COR-L47 (cell line): ENCODE measurements at places on chromosomes 3 and 15.

DNA sequence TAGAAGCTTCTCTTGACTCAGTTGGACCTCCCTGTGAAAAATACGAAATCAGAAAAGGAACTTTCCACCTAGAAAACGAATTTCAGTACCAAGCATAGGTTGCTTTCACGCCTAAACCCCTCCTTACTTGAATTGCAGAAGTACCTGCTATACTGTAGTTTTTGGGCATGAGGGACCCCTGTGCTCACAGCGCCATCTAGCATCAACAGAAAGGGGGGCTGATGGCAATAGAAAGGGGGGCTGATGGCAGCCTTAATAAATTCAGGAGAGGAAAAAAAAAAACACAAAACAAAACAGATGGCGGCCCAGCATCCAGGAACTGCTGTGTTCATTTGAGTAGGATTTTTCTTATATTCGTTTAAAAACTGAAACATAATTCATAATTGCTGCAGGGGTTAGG, 96.7 kb downstream of the NPAP1 start:
- no peak for DNase-seq

DNA sequence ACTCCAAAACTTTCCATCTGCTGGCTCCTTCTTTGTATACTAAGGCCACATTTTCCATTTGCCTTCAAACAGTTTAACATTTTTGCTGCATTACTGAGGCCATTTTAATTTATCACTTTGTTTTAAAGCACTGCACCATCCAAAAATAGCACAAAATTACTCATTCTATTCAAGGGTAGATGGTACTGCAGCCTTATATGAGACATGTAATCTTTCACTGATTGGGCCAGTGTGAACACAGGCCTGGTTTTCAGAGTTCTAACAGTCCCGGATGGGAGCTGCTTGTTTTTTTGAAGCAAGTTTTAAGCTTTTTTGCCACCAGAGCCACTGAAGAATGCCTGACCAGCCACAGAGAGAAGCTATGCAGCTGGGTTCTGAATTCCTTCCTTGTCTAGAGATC, 172.3 kb upstream of the TSC22D2 start:
- no peak for DNase-seq

DNA sequence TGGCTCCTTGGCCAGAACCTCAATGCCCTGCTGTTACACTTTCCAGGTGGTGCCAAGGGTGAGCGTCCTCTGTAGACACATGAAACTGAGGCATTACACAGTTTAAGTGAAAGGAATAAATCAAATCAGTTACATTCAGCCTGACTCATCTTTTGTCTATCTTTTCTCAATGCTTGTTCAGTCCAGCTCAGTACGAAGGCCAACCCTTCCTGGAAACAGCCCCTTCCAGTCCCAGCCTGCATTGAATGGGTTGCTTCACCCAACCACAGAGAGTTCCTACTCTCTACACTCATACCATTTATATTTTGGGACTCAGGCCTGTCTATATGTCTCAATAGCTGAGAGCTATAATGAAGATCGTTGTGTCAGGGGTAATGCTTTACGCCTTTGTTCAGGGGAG, 363.6 kb downstream of the RORA start:
- no peak for DNase-seq

GRCh38 chr15:28099555-28100140, 533 bp upstream of the OCA2 start:
- DNase-seq = no peak

DNA sequence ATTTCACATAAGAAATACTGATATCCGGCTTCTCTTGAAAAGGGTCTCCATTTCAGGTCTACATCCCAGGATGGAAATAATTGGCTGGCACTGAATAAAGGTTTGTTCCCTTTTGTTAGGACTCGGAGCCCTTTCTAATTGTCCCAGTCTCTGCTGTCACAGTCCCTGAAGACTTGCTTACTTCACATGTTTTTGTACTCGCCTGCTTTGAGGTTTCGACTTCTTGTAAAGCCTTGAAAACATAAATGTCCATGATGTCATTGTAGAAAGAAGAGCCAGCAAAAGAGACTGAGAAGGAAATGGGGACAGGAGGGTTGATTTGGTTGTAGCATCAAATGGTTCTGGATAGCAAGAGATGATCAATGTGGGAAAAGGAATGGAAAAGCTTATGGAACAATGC, 963.4 kb upstream of the SEMA6D start:
- DNase-seq = no peak

DNA sequence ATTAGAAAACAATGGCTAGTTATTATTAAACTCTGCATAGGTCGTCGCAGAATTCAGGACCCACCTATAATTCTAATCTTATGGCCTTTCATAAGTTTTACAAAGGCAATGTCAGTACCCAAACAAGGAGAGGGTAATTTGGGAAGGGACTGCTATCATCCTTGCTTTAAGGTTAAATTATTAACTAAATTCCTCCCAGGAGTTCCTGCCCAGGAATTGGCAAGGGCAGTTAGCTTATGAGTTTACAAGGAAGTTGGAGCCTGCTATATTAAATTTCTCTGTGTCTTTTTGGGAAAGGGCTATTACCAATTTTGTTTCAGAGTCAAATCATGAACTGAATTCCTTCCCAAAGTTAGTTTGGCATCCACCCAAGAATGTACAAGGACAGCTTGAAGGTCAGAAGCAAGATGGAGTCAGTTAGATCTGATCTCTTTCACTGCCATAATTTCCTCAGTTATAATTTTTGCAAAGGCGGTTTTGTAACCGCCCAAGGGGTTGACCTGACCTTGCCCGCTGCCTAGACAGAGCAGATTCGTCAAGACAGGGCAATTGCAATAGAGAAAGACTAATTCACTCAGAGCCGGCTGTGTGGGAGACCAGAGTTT, 45.3 kb upstream of the LHFPL4 start:
- no peak for DNase-seq

- no peak for DNase-seq
These were observed 78.5 kb upstream of the SMAD3 start for GRCh38 chr15:66986951-66987350.

DNA sequence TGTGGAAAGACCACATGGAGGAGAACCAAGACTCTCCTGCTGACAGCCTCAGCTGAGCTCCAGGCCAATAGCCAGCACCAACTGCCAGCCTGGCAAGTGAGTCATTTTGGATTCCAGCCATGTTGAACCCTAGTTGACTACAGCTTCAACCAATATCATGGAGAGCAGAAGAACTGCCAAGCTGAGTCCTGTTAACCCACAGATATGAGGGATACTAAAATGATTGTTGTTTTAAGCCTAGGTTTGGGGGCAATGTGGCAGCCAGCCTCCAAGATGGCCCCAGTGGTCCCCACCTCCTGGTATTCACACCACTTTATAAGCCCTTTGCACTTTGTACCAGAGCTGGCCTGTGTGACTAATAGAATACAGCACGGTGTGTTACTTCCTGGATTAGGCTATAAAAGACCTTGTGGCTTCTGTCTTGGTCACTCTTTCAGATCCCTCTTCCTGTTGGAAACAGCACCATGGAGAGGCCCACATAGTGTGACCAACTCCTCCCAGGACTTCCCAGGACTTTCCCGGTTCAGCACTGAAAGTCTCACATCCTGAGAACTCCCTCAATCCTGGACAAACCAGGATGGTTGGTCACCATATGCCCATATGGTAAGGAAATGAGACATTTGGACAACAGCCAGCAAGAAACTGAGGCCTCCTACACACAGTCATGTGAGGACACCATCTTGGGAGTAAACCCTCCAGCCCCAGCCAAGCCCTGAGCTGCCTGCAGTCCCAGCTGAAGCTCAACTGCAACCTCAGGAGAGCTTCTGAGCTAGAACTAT, 32.4 kb upstream of the CDV3 start:
- DNase-seq = no peak

DNA sequence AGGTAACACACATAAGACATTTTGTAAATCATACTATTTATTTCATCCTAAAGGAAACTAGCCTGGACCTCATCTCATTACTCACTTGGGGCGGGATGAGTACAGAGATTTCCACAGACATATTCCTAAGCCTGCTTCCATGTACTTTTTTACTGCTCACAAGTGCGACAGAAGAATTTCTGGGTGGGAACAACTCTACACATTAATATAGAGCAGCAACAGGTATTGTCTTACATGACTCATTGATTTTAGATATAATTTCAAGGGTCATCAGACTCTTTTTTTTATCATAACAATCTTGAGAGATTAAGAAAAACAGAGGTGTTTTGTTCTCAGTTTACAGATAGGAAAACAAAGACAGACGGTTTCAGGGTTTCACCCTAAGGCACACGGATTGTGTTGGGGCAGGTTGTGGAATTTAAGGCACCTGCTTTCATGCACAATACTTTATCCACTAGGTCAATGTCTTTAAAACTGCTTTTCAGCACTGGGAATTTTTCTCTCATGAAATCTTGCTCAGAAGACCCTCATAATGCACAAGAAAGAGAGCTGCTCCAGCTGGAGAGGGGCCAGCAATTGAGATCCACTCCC, 186.7 kb upstream of the CDIN1 start:
- no peak for DNase-seq

GRCh38 chr15:78207110-78207458, 27.3 kb downstream of the ACSBG1 start:
- DNase-seq = no peak

GRCh38 chr3:175512700-175513099, 653.6 kb downstream of the NAALADL2 start:
- DNase-seq = no peak
